Activated naive CD4-positive, alpha-beta T cell (primary cell): ENCODE measurements at places on chromosomes 2 and 18.

DNA sequence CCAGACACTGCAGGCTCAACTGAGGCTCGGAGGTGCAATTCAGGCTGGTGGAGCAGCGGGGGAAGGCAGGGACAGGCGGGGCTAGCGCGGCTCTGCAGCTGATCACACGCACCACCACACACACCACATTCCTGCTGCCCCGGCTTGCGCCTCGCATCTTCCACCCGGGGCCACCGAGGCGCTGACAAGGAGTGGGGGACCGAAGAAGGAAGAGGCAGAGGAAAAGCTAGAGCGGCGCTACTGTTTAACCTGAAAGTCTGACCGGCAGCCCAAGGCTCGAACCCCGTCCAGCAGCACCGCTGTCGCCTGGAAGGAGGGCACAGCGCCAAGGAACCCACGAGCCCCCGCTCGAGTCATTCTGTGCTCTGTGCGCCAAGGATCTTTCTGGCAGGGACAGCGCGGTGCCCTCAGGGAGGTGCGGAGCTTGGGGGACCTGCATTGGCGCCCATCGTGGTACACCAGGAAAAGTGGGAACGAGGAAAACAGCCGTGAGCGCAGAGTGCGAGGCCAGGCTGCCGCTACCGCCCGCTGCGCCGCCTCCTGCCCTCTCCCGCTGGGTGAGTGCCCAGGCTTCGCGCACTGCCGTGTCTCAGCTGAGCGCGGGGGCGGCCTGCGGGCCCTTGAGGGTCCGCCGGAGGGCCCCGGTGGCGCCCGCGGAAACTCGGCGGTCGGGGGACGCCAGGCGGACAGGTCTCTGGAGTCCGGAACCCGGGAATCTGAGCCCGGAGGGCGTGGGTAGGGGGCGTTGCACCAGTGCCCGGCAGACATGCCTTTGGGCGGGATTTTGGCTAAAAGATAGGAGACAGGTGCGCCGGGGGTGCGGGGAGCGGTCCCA, 860 bp upstream of the KCNJ3 start:
- DNase-seq, result no peak

DNA sequence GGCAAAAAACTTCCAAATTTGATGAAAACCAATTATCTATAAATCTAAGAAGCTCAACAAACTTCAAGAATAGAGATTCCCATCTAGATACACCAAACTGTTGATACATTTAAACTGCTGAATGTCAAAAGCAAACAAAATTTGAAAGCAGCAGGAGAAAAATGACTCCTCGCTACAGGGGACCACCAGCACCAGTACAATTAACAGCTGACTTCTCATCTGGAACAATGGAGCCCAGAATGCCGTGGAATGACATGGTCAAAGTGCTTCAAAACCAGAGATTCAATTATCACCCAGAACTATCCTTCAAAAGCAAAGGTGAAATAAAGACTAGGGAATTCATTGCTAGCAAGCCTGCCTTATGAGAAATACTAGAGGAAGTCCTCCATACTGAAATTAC, 11.6 kb downstream of the SRSF7 start:
- DNase-seq, result no peak

DNA sequence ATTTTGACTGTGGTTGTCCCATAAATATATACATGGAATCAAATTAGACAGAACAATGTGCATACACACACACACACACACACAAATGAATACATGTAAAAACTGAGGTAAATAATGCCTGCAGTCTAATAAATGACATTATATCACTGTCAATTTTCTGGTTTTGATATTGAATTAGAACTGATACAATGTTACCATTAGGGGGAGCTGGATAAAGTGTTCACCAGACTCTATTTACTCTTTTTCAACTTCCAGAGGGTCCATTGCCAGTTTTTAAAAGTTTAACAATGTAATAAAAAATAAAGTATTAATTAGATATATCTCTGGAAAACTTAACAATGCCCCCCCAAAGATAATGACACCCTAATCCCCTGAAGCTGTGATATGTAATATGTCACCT, 1666.8 kb upstream of the TMEFF2 start:
- DNase-seq, result no peak

DNA sequence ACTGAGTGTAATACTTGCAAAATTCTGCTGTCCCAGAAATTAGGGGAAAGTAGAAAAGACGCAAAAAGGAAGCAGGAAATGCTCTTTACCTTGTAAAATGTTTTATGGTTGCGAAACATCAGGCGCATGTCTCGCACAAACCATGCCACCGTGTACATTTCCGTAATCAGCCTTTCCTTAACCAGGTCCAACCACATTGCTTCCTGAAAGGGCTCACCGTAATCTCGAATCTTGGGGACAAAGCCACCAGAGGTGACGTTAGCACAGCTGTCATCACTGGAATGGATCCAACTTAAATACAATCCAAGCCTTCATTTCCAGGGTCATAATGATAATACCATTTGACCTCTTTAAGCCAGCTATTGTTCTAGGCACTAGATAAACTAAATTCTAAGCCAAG, 49.3 kb downstream of the SP110 start:
- DNase-seq, result no peak

- DNase-seq, result no peak
Observed at GRCh38 chr2:170585067-170585466, 130.1 kb upstream of the SP5 start.

- DNase-seq, result no peak
Observed at GRCh38 chr2:104936527-104936926, 82.6 kb downstream of the POU3F3 start.

- DNase-seq, result no peak
Observed at GRCh38 chr2:182915369-182916326, 49.2 kb upstream of the FRZB start.

DNA sequence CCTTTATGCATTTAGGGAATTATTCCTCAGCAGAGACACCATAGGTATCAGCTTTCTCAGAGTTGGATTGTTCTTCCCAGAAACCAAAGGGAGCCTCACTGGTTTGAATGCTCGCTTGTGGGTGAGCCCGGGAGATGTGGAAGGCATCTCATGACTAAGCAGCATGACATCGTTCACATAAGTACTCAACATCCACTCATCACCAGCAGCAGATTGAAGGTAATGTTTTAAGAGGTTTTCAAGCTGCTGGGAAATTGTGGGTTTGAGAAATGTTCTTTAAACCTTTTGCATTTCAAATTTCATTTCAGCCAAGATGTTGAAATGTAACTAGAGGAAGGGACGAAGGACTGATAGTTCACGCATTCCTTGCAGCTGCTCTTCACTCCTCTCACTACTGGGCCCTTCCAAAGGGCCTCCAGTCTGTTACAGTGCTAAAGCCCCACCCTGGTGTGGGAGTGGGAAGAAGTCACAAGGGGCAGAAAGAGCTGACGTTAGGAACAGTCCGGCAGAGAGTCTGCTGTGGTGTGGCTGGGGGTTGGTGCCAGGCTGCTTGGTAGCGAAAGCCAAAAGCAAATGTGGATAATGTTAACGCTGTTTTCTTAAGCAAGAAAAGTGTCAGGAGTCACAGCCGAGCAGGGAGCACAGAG, 324.5 kb upstream of the EPHA4 start:
- DNase-seq, result no peak

DNA sequence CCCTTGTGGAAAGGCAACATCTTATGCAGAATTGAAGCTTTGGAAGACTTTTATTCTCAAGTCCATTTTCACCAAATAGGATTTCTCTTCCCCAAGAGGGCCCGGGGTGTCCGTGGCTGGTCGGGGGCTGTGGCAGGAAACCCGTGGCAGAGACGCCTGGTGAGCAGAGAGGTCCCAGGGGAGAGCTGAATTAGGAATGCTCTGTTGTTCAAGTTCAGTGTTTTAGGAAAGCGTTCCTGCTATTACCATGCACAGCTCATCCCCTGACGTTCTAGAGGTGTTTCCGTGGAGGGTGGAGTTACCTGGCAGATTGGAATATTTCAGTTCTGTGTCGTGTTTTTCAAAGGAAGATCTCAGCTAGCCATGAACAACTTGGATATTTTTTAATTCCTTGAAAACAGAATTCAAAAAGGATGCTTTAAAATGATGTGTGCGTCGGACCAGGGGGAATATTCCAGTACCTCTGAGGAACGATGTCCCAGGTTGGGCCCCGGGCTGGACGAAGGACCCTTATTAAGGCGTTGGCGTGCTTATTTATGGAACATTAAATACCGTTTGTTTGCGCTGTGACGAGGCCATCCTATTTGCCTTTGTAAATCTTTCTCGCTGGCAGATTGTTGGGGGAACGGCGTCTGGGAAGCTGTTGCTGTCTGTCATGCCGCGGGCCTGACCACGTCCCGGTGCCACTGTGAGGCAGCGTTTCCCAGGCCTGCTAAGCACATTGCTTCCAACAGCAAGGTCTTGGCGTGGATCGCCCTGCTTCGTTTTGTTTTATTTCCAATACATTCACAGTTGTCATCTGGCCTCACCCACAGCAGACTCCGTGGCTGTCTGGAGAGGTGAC, 8.2 kb downstream of the NFATC1 start:
- no peak for DNase-seq

DNA sequence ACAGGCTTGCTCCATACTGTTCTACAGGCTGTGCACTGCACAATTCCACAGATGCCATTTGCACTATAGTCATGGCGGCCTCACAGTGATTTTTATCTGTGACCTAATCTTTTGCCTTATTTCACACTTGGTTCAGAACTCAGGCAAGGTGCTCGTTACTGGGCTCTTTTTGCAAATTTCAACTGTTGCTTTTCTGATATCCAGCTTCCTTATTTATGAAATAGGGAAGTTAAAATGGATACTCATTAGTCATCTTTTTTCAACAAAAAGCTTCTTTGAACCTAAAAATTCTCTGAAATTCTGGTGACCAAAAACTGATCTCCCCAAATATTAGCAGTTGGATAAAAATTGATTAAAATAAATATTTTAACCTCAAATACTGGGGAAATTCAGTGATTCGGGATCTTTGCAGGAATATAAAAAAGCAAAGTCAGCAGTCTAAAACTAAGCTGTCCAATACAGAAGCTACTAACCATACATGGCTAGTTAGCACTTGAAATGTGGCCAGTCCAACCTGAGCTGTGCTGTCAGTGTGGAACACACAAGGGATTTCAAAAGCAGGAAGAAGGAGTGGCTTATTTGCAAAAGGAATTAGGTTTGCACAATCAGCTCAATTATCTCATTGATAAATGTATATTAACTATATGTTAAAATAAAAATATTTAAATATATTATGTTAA, 134.4 kb downstream of the COL4A4 start:
- DNase-seq, result no peak

- DNase-seq, result no peak
Observed at GRCh38 chr2:75787532-75788132, 76.9 kb upstream of the GCFC2 start.

- no peak for DNase-seq
Observed at GRCh38 chr2:202817771-202818170, 53.8 kb downstream of the ICA1L start.

DNA sequence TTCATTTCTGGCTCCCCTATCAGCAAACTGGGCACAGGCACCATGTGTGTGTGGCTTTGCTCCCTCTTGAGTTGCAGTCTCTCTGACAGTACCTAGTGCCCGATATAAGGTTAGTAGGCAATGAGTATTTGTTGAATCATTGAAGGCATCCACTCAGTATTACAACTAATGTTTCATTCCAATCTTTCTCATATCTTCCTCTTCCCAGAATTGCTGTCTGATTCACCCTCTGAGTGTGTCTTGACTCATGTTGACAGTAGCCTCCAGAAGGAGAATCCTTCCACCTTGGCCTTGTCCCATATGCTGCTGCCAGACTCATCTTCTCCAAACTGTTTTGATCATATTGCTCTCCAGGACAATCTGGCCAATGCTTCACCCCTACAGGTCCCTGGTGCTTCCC, 202.5 kb downstream of the LRRTM1 start:
- no peak for DNase-seq

DNA sequence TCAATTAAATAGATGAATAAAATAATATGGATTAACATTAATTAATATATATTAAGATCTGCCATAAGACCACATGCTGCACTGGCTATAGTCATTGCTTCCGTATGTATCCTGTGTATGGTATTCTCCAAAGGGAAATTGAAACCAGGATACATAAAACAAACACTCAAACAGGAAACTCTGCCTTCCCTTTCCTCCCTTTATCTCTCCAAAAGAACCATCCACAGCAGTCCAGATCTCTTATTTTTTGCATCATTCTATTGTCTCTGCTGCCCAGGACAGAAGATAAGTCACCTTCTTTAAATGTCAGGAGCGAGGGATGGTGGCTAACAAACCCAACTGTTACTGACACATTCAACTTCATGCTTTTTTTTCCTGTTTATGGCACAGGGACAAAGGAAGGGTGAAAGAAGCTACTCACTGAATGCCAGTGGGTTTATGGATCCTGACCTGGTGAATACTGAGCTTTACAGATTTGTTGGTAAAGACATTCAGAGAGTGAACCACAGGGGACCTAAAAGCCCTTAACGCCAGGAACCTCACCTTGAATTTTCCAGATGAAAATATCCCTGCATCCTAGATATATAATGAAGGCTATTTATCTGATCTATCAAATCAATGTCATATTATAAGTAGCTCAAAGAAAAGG, 67.5 kb downstream of the CSRNP3 start:
- DNase-seq, result no peak

- DNase-seq, result no peak
Observed at GRCh38 chr2:178553047-178553446, 72.8 kb downstream of the PLEKHA3 start.

DNA sequence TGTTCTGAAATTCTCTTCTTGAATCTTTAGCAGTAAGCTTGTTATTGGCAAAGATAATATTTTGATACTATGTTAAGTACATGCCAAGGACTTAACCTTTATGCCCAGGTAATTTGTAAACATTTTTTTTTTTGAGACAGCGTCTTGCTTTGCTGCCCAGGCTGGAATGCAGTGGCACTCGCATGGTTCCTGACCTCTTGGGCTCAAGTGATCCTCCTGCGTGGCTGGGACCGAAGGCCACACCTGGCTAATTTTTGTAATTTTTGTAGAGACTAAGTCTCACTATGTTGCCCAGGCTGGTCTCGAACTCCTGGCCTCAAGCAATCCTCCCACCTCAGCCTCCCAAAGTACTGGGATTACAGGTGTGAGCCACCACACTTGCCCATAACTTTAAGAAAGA, 35.7 kb upstream of the ZCCHC2 start:
- DNase-seq, result no peak

DNA sequence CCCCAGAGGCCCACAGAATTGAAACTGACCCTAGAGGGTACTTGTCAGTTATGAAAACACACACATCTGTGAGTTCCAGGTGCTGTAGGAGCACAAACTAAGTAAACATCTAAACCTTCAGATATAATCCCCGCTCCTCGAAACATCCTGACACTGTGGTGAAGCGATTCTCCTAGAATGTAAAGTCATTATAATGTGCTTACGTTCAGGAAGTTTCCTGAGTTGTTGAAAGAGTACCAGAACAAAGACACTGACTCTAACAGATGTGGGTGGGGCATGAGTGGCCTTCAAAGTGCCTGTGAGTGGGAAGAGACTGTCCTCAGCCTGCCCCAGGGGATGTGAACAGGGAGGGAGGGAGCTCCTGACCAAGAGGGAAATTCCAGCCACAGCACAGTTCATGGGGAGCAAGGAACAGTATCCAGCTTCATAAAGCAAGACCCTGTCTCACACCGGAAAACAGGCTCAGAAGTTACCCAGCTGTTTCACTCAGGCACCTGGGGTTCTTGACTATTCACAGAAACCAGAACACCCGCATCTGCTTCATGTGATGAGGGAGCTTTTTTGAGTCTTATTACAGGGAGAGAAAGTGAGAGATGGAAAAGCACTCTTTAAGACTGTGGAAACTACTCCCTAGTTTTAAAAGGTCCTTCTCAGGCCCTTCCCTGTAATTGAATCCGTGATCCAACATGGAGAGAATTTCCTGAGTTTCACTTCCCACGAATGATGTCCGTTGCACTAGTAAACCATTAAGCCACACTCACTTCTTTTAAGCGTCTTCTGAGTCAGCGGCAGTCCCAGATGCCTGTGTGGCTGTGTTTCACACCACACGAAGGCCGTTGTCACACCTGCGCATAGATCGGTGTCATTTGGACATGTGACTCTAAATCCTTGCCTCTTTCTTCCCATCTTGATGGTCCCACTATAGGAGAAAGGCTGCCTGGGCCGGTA, 88.6 kb upstream of the EML6 start:
- no peak for DNase-seq
